Renal pelvis (tissue), 12 donors: ENCODE measurements at places on chromosomes 5 and 9. TPM values are rescaled to one million over a fixed set of nuclear protein-coding genes. Genes with fewer than 3 reads are reported as not detected.

DOLPP1 gene
- 18.2 TPM for polyA plus RNA-seq

FCN2 gene
- 0.77 TPM for polyA plus RNA-seq

PRR16 gene
- 2.1 TPM for polyA plus RNA-seq

DOCK2 gene
- polyA plus RNA-seq: 3.4 TPM

FCHSD1 gene
- 14.7 TPM for polyA plus RNA-seq

TARS1 gene
- polyA plus RNA-seq: 120 TPM

GPR150 gene
- not detected for polyA plus RNA-seq

TUBB4B gene
- 383 TPM for polyA plus RNA-seq

KCNV2 gene
- polyA plus RNA-seq: 0.10 TPM

SSNA1 gene
- 69.1 TPM for polyA plus RNA-seq

ITGA2 gene
- polyA plus RNA-seq: 32.2 TPM

BTNL9 gene
- polyA plus RNA-seq: 14.7 TPM

SEC16A gene
- polyA plus RNA-seq: 70.4 TPM

GABRB2 gene
- 1.6 TPM for polyA plus RNA-seq

HRCT1 gene
- 0.64 TPM for polyA plus RNA-seq

DIRAS2 gene
- polyA plus RNA-seq: 4.9 TPM

NSUN2 gene
- 61.8 TPM for polyA plus RNA-seq

IL3 gene
- polyA plus RNA-seq: not detected

ZMAT2 gene
- 131 TPM for polyA plus RNA-seq

LCN1 gene
- polyA plus RNA-seq: not detected

SLC34A3 gene
- 12.1 TPM for polyA plus RNA-seq

HAND1 gene
- not detected for polyA plus RNA-seq

ARL10 gene
- polyA plus RNA-seq: 16.2 TPM
